AG04449 (cell line): ENCODE measurements at places on chromosomes 6 and 20.

- DNase-seq, result no peak
These were observed 33.3 kb downstream of the SOBP start for GRCh38 chr6:107523054-107523791.

- DNase-seq, result no peak
These were observed 1.1 kb upstream of the SLC22A23 start for GRCh38 chr6:3457710-3458602.

DNA sequence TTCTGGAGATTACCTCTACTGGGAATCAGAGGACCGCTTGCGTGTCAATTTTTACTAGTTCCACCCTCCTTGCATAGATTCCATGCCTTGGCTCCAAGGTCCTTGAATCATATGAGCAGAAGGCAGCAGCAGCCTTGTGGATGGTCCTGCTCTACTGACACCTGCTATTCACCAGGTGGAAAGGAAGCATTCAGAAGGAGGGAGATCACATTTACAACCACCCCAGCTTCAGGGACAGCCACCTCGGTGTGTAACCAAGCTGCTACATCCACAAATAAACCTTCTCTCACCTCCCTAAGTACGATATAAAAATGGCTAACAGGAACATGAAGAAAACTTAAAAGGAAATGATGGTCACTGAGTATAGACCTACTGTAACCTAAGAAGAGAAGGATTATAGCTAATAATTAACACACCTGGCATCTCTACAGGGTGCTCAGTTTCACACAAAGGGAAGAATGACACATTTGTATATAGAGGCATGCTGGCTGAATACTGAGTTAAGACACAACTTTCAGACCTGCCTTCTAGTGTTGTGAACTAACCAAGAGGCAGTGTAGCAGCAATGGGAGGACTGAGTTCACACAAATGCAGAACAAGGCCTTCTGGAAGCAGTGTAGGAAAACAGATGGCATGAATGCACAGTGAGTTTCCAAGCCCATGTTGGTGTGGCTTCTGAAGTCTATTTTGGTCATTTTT, 46.3 kb upstream of the SRPK1 start:
- DNase-seq, result no peak

- DNase-seq, result no peak
These were observed 9.1 kb upstream of the BTNL2 start for GRCh38 chr6:32416036-32416435.

DNA sequence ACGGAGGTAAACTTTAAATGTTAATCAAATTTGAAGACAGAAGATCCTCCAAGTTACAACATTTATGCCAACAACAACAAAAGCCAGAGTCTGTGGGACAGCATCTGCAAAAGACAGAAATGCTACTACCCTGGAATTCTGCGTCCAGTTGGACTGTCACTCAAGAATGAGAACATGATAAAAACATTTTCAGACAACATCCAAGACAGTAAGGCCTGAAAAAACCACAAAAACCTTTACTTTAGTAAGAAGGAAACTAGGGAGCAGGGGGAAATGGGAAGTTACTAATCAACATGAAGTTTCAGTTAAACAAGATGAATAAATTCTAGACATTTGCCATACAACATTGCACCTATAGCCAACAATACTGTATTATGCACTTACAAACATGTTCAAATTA, 77.6 kb downstream of the MLIP start:
- no peak for DNase-seq

GRCh38 chr20:37925265-37926165, 22.6 kb downstream of the VSTM2L start:
- DNase-seq, result no peak

DNA sequence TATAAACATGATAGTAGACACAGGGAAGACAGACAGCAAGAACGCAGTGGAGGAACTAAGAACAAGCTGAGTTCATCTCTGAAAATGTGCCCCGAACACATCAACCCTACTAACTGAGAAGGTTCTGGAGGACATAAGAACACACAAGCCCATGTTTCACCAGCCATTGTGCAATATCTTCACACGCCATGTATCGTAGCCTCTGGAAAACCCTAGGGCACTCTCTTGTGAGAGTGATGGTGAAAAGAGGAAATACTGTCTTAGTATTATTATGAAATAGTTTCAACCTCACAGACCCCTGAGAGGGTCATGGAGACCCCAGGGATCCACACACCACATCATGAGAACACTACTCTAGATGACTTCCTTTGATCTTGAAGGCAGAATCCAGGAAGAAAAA, 26.1 kb upstream of the FOXF2 start:
- no peak for DNase-seq

DNA sequence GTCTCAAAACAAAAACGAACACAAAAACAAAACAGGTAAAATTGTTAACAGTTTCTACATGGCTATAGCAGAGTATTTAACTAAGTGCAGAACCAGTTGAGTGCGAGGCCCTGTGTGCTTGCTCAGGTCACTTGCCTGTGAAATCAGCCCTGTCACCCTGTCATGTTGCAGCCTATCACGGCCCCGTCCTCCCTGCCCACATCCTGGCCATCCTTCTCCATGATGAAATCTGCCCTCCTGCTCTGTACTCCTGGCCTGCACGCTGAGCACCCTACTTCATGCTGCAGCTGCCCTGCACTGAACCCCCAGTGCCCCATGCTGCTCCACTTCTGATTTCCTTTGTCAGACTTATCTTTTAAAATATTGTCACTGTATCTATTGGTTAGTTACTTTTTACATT, 62.4 kb downstream of the DTD1 start:
- no peak for DNase-seq

- DNase-seq, result no peak
These were observed 5.6 kb upstream of the CFB start for GRCh38 chr6:31940256-31940664.

DNA sequence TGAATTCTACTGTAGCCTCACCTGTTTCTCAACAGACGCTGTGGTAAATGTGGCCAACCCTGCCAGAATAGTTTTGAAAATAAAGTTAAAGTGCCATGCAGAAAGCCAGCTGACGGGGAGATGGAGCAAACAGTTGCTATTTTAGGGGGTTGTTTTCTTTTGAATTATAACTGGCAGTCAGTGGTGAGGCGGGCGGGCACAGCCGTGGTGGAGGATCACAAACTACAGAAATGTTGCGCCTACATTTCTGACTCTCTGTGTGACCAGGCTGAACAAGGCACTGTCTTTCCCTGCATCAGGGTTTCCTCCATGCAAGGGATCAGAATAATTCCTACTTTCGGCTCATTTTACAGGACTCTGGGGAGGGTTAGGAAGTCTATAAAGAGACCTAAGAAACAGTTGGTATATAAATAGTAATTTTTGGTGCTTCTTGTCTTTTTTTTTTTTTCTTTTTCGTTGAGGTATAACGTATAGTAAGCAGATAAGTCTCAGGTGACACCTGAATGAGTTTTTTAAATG, 17.2 kb downstream of the CHMP4B start:
- no peak for DNase-seq

- DNase-seq, result no peak
These were observed 41.4 kb downstream of the TPD52L1 start for GRCh38 chr6:125194941-125195340.

- no peak for DNase-seq
These were observed 9.7 kb downstream of the STMN3 start for GRCh38 chr20:63643499-63643898.

DNA sequence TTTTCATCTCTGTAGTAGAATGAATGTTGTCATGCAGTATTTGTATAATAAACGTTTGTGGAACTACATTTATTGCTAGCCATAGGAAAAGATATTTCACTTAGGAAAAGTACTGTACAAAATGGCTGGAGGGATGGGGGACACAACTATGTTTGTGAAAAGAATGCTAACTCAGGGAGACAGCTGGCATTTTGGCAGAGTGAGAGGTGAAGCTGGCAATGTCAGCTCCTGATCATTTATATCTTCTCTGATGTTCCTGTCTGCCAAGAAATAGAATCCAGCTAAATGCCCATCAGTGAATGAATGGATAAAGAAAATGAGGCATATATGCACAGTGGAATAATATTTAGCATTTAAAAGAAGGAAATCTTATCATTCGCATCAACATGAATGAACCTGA, 313.0 kb upstream of the IRAK1BP1 start:
- DNase-seq, result no peak

DNA sequence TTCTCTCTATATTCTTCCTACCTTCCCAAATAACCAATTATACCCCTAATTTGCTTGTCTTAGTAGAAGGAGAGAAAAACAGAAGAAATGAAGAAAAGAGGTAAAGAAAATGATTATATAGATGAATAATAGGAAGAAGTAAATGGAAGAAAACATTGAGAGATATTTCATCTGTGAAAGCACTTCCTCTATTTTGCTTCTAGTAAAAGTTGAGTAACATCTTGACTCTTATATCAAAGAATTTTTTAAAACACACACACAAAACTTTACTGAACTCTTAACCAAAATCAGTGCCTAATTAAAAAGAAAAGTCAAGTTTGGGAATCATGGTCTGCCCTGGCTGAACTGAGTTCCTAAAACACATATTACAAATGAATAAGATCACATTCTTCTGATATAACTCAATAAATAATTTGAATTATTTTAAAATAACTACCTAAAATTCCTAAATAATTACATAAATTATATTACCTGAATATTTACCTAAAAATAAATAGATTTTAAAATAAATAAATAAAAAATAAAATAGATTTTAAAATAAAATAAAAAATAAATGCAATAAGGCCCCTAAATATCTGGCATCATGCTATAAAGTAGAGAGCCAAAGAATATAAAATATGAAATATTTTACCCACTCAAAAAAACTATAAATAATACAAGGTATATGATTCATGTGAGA, 8.8 kb downstream of the SLC17A2 start:
- DNase-seq, result no peak

DNA sequence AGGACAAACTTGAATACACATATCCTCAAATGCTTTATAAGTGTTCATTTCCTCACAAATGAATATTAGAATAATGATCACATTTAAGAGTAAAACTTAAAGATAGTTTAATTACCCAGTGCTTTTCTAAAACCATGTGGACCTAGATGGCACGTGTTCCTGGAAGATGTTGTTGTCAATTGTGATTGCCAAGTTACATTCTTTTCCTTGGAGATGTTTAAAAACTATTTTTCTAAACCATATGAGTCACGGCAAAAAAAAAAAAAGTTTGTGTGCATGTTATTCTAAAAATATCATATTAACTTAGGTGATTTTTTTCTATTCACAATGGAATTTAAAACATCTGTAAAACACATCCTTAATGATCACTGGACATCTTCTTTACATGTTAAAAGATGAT, 51.1 kb downstream of the RCAN2 start:
- no peak for DNase-seq

GRCh38 chr6:151722342-151722741, 85.1 kb upstream of the ESR1 start:
- DNase-seq, result no peak

- DNase-seq, result no peak
These were observed 210.4 kb downstream of the CENPW start for GRCh38 chr6:126550323-126550722.

DNA sequence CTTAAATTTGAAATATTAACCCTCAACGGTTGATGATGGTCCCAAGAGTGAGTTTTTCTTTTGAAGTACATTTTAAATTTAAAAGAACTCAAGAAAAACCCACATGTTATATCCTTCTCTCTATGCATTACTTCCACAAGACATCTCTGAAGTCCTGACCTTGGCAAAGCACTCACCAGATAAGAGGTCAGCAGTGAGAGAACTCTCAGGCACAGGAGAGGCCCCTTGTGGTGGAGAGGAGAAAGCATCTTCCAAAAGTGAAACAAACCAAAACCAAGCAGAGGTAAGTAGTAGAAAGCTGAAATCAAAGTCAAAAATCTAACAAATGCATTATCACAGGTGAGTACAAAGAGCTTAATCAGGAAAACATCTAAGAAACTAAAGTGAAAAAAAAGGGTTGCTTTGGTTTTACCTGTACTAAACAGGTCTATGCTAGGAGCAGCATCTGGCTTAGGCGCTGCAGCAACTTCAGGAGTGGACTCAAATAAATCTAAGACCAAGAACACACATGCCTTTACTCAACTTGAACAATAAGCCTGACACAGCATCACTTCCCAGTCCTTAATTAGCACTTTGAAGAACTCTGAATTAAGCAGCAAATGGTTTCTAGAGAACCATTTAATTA, 80.5 kb downstream of the PRSS35 start:
- DNase-seq, result no peak
